ENCODE measurements at places on chromosomes 7 and 10. TPM values are rescaled to one million over a fixed set of nuclear protein-coding genes. Genes with fewer than 3 reads are reported as not detected.

DNA sequence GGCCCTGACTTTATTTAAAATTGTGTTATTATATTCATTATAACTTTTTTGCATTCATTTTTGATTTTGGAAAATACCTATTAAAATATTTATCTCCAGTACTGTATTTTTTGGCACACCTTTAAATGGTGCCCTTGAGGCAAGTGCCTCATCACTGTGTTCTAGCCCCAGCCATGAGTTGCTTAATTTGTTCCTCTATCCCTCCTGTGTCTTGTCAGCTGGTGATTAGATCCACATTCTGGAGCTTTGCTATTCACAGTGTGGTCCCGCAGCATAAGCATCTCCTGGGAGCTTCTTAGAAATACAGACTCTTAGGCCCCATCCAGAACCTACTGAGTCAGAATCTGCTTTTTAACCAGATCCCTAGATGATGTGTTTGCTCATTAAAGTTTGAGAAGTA, 19.8 kb downstream of the AGK start:
- H3K36me3 ChIP-seq, result peaks cover 26% of the 10 kb centered on the region
- no peak for DNase-seq
- no peak overlapping the region for H3K4me3 ChIP-seq
- H3K4me1 ChIP-seq, result no peaks in the 10 kb centered on the region
- H3K27me3 ChIP-seq, result no peaks in the 10 kb centered on the region

- no peak within 1 kb of the TSS for H3K27ac ChIP-seq
- no peak within 1 kb of the TSS for H3K4me3 ChIP-seq
- H3K27me3 ChIP-seq, result no peaks in the 10 kb centered on the region
- H3K36me3 ChIP-seq, result no peaks in the 10 kb centered on the region
- DNase-seq, result no peak
- H3K4me1 ChIP-seq, result no peaks in the 10 kb centered on the region
These were observed at the start of gene TAS2R39 for GRCh38 chr7:143183024-143183423. TAS2R39 (plus strand) TSS chr7:143183419; CDS start chr7:143183419, 0 bp downstream.

The CYP2C19 gene
- 0.42 TPM for total RNA-seq

The NAT16 gene
- not detected for total RNA-seq

All from progenitor cell of endocrine pancreas (in vitro differentiated cells).